Activated CD4-positive, alpha-beta T cell treated with anti-CD3 and anti-CD28 coated beads, Interleukin-2, amount 50 U/mL, for 4 hours (primary cell): ENCODE measurements at places on chromosomes 12 and 14.

- no peak for DNase-seq
Measured at GRCh38 chr12:57775563-57776246, 3.3 kb downstream of the EEF1AKMT3 start.

DNA sequence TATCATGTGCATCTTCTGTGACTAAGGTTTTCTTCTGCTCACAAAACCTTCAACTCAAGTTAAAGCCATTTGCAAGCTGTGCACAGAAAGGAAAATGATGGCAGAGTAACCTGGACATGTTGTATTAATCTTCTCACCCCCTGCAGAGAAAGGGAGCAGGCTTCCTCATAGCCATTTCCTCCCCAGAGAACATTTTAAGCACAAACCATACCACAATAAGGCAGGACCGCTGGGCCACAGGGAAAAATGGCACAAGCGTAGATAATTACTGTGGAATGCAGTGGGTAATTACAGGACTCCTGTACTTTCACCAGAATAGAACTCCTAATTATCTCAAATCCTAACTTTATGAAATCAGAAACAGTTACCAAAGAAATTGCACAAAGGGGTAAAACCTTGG lies 215.7 kb downstream of the KIF21A start:
- DNase-seq = no peak

DNA sequence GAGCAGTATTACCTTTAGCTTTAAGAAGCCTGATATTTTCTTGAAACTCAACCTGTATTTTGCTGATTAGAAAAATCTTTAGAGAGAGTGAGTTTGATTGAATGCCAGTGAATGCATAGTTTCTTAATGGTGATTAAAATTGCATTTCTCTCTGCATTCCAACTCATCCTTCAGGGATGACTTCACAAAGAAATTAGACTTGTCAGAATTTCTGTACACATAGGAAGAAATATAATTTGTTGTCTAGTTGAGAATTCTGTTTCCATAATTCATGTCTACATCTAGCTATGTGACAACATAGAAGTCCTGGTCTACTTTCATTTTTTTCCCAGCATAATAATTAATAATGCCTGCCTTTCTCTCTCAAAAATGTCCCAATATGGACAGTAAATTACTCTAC lies 136.6 kb downstream of the OTOGL start:
- DNase-seq = no peak

DNA sequence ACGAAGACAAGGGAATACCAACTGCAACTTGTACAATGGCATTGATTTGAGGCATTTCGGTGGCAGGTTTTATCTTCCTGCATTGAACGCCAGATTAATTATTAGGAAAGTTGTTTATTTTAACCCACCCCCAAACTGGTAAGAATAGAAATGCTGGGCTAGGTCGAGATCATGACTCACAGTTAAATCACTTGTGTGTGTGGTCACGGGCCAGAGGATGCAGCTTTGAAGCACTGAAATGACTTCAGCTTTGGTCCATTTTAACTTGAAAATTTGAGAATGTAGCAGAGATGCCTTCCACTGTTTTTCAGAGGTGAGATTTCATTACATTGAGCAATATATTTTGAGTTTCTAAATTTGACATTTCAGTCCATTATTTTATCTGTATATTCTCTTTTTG lies 23.6 kb upstream of the KCNH3 start:
- no peak for DNase-seq

GRCh38 chr12:45314770-45315169 lies 98.9 kb downstream of the ANO6 start:
- no peak for DNase-seq

DNA sequence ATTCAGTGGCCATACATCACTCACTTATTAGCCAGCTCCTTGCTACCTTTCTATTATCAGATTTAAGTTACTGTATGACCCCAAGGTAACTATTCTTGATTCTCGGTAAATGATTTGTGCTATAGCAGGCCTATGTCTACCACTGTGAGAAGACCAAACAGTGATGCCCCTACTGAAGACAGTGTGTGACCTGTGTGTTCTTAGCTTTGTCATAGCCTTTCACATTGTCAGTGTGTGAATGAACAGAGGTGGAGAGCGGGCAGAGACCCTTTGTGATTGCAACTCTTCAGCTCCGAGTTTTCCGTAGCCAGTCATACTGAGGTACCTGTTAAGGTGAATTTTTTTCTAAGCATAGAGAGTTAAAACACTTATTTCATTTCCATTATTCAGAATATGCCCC lies 294.0 kb downstream of the LRFN5 start:
- no peak for DNase-seq

DNA sequence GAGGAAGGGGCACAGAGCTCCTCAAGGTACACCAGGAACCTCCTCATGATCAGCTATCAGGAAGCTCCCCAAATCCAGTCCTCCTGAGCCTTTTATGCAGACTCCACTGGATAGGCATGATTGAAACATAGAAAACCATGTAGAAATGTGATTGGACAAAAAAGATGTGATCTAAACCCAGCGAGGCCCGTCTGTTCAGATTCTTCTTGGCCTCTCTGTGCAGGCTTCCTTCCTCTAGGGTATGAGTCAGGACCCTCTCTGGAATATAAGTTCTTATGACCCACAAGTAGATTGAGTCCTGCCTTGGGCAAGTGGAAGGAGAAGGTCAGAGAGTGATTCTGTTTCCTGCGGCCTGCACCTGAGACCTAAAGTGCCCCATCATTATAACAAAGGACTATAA lies 166.3 kb downstream of the PHLDA1 start:
- DNase-seq = no peak

GRCh38 chr14:58200480-58200841 lies 512 bp downstream of the ACTR10 start:
- DNase-seq = no peak

GRCh38 chr14:95063391-95063790 lies 93.9 kb downstream of the DICER1 start:
- DNase-seq = no peak

- no peak for DNase-seq
Measured at GRCh38 chr14:34983148-34983760, 462 bp downstream of the SRP54 start.

GRCh38 chr14:104593241-104593701 lies 11.3 kb downstream of the TMEM179 start:
- no peak for DNase-seq

- no peak for DNase-seq
Measured at GRCh38 chr12:89935850-89936249, 227.2 kb upstream of the ATP2B1 start.

DNA sequence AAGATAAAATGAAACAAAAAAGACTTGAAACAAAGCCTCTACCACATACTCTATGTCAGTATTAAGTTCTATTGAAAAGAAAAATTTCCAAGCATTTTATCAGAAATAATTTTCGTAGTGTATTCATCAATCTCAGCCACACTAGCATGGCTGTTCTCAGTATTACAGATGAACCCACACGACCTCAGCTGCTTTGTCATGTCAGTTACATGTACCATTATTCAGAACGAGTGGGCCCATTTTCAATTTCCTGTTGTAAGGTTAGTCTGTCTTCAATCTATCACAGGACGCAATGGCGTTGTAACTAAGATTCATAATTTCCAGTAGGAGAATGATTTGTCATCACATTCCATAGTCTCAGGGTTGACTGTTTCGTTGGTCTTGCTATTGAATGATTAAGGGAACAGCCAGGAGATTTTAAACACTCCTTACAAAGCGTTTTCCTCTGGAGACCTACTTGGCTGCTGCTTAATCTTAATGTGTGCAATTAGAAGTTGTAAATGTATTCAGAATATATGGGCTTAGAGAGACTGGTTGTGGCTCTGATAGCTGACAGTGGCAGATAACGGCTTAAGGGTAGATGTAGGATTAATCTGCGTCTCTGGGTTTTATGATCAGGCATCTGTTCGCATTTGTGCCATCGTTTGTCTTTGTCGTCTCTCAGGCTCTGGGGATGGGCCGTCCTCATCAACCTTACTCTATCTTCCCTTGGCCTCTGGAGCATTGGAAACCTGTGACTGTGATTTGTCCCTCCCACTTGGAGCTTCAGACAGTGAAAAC lies 65.4 kb downstream of the GLT1D1 start:
- no peak for DNase-seq

DNA sequence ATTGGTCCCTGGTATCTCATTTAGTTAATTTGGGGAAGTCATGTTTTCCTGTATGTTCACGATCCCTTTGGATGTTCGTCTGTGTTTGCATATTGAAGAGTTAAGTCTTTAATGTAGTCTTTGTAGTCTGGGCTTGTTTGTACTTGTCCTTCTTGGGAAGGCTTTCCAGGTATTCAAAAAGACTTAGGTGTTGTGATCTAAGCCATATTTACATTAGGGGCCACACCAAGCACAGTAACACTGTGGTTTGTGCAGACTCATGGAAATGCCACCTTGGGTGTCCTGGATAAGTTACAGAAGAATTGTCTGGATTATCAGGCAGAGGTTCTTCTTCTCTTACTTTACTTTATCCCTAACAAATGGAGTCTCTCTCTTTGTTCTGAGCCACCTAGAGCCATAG lies 380.3 kb downstream of the CCER1 start:
- no peak for DNase-seq

GRCh38 chr12:103415681-103416080 lies 80.1 kb downstream of the C12orf42 start:
- no peak for DNase-seq

GRCh38 chr12:122501489-122501989 lies 807 bp upstream of the ZCCHC8 start:
- DNase-seq = no peak

DNA sequence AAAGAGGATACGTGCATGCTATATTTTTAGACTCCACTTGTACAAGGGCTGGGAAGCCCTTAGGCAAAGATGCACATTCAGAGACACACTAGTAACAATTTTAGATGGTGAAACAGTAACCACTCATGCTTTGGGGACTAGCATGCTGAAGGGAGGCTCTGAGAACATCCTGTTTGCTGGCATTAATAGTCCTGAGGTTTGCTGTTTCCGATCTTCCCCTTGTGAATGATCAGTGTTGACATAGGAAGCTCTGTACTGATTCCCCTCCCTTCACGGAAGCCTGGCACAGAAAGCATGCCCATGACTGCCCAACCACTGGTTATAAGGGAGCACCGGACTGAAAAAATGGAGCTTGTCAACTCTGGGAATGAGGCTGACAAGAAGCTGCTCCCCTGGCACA lies 164.6 kb downstream of the GCH1 start:
- no peak for DNase-seq

DNA sequence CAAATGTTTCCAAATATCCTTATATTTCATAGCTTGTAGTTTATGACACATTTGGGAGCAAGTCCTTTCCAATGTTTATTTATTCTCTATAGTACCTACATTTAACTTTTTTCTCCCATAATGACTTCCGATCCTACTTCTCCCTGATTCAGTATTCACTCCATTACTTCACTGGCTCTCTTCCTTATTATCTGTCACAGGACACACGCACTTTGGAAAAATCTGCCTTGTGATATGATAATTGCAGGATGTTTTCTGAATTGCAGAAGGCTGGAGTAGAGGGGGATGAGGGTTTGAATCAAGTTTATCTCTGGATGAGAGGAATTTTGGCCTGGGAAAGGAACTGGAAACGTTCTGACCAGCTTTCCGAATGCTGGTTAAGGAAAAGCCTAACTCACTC lies 75.0 kb downstream of the HMGA2 start:
- no peak for DNase-seq

DNA sequence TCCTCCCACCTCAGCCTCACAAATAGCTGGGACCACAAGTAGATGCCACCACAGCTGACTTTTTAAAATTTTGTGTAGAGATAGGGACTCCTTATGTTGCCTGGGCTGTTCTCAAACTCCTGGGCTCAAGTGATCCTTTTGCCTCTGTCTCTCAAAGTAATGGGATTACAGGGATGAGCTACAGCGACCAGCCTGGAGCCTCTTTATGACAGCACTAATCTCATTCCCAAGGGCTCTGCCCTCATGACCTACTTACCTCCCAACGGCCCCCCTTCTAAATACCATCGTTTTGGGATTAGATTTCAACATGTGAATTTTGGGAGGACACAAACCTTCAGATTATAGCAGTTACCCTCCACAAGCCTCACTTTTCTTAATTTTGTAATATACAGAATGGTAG lies 150.6 kb upstream of the FUT8 start:
- DNase-seq = no peak

GRCh38 chr14:22380571-22381407 lies 208.2 kb downstream of the DAD1 start:
- no peak for DNase-seq

- no peak for DNase-seq
Measured at GRCh38 chr12:52331833-52332232, 10.6 kb upstream of the KRT83 start.

DNA sequence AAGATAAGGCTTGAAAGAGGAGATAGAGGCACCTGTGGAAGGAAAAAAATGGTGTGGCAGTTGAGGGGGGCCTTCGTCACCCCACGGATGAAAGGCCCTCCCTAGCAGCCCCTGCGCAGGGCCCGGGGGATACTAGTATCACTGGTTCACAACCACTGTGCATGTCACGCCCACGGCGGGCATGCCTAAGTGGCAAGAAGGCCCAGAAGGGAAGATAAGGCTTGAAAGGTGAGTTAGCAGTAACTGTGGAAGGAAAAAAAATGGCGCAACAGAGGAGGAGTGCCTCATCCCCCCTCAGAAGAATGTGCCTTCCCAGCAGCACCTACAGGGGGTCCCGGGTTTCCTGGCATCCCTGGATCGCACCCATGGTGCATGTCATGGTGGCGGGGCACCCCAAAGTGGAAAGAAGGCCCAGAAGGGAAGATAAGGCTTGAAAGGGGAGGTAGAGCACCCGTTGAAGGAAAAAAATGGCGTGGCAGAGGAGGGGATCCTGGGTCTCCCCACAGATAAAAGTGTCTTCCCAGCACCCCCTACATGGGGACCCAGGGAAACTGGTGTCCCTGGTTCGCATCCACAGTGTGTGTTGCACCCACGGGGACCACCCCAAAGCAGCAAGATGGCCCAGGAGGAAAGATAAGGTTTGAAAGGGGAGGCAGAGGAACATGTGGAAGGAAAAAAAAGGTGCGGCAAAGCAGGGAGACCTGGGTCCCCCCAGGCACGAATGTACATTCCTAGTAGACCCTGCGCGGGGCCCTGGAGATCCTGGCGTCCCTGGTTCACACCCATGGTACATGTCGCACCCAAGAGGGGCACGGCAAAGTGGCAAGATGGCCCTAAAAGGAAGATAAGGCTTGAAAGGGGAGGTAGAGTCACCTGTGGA lies 279.2 kb downstream of the ALG10 start:
- DNase-seq = no peak

GRCh38 chr12:69337311-69338090 lies 10.7 kb upstream of the LYZ start:
- DNase-seq = no peak

DNA sequence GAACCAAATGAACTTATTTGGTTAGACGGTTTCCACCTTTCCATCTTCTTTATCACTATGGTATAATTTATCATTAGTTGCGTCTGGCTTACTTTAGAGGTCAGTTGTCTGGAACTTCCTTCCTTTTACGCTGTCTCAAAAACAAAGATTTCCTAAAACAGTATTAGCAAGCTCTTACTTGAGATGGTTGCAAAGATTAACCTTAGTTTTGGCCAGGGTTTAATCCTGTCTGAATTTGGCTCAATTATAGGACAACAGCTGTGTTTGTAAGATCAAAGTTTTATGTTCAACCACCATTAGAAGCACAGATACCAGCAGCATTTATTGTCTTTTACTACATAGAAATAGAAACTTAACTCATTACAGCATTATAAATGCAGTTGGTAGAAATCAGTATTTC lies 7.9 kb upstream of the WASHC3 start:
- no peak for DNase-seq
